ENCODE measurements at places on chromosomes 5 and 9.
A peak's percentile ranks its signal among the peaks of the same experiment; 100 is the strongest.

DNA sequence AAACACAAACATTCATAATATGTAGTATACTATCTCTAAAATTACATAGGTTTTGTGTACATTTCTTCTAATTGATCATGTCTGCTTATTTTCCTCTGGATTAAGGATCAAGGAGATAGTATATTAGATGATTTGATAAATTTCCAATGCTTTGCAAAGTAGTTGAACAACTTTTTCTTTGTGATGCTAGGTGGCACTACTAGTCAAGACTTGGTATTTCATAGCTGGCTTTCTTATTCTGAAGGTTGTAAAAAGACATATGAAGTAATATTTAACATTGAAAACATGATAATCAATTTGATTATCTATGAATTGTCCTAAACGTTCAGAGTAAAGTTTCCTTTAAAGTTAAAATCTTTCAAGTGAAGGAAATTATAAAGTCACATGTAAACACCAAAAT, 106.1 kb upstream of the FGF10 start:
- no peak for DNase-seq

GRCh38 chr9:131125288-131126058, at the start of gene NUP214:
Gene NUP214 (plus strand): TSS chr9:131125586. CDS start chr9:131125705, 119 bp downstream.
- DNase-seq: peak; percentile 98

DNA sequence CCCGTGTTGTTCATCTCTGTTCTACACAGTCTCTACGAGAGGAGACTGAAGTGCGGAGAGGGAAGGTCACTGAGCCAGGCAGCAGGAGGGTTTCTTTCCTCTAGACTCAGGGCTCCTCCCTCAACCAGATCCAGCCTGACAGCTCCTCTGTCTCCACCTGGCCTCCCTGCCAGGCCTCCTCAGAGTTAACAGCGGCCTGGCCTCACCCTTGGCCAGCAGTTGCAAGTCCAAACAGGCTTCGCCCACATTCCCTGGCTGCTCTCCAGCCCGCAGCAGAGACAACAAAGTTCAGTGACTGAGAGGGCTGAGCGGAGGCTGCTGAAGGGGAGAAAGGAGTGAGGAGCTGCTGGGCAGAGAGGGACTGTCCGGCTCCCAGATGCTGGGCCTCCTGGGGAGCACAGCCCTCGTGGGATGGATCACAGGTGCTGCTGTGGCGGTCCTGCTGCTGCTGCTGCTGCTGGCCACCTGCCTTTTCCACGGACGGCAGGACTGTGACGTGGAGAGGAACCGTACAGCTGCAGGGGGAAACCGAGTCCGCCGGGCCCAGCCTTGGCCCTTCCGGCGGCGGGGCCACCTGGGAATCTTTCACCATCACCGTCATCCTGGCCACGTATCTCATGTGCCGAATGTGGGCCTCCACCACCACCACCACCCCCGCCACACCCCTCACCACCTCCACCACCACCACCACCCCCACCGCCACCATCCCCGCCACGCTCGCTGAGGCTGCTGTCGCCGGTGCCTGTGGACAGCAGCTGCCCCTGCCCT, at the start of gene HRCT1:
TSS of gene HRCT1 (plus strand) at position 291 of the 768 bp plus-strand sequence. CDS start at position 377, 86 bp downstream.
- no peak for DNase-seq

- DNase-seq: no peak
Measured at GRCh38 chr9:21432672-21433425, 7.4 kb upstream of the IFNA1 start.

GRCh38 chr5:170788626-170789304, 5.2 kb downstream of the GABRP start:
- DNase-seq: no peak

DNA sequence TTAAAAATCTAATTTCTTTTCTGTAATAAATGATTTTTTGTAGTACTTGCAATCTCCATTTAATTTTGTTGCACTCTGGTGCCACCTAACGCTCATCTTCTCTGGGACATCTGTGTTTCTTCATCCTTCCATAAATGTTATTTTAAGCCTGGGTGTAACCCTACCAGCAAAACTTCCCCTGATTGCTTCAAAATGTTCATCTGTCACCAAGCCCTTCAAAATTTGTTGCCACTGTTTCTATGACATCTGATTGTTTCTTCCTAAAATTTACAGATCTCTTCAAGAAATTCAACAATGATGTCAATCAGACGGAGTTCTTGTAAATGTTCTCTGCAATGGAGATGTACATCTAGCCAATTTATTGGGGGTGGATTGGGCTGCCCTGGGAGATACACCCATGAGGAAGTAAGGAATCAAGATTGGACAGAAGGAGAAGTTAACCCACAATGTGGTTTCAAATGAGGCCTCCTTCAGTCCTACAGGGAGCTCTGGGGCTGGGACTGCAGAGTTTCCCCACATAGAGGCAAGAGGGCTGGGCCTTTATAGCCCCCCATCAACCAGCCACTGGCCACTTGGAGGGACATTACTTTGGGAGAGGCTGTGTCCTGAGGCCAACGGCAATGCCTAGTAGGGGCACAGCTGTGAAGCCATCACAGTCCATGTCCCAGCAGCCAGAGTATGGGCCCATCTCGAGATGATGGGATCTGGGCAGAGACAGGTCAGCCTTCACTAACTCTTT, 23.3 kb downstream of the MCTP1 start:
- DNase-seq: no peak

GRCh38 chr9:22214497-22215031, 205.5 kb upstream of the CDKN2B start:
- no peak for DNase-seq

- DNase-seq: no peak
Measured at GRCh38 chr9:134338394-134339182, 12.3 kb downstream of the RXRA start.

GRCh38 chr5:168438349-168438748, 47.9 kb upstream of the RARS1 start:
- DNase-seq: no peak

DNA sequence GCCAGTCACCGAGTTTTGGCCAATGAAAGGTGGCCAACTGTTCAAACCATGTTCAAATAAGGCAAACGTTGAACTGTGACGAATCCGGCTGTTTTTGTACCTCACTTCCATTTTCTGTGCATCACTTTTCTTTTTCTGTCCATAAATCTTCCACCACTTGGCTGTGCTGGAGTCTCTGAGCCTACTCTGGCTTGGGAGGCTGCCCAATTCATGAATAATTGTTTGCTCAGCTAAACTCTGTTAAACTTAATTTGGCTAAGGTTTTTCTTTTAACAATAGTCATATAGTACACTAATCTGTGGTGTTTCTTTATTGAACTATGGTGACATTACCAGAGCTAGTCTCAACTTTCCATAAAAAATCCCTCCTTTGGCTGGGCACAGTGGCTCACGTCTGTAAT, 11.3 kb downstream of the NIM1K start:
- no peak for DNase-seq

- DNase-seq: no peak
Measured at GRCh38 chr9:86096386-86096785, 3.0 kb downstream of the GOLM1 start.

GRCh38 chr5:159969966-159970365, 39.0 kb upstream of the TTC1 start:
- no peak for DNase-seq

GRCh38 chr9:89364666-89365531, 46.6 kb downstream of the SECISBP2 start:
- DNase-seq: no peak

GRCh38 chr5:43514816-43515677, at the start of gene C5orf34:
Gene C5orf34 (minus strand): TSS chr5:43515148. CDS start chr5:43509339, 5,809 bp downstream.
- DNase-seq: peak; percentile 93

DNA sequence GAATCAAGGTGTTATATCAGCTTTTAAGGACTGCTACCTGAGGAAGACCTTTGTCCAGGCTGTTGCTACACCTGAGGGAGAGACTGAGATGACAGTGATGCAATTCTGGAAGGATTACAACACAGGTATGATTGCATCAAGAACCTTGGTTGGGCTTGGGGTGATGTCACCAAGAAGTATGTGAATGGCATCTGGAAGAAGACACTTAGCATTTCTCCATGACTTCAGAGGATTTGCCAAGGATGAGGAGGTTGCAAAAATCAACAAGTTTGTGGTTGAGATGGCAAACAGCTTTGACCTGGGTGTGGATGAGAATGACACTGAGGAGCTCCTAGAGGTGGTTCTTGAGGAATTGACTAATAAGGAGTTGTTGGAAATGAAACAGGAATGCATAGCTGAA, 67.9 kb upstream of the PANK3 start:
- DNase-seq: no peak

DNA sequence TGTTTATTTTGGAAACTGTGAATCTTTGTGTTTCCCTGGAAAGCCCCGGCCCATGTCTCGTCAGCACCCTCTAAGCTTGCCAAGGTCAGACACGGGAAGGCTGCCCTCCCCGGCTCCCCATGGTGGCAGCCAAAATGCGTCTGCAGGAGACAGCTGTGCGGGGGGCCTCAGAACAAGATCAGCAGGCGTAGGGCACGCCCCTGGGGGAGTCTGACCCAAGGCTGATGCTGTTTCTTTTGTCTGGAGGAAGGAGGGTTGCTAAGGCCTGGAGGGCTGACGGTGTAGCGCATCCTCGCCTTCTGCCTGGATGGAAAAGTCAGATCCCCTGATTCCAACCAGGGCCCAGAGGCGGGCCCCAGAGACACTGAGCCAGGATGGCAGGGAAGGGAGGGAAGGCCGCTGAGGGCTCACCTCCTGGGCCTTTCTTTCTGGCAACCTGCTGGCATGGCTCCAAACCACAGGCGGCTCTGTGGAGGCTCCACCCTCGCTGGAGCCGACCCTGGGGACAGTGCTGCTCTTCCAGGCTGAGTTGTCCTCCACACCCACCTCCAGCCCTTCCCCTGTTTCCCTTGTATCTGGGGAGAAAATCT, 57.2 kb downstream of the OLFM1 start:
- no peak for DNase-seq

- DNase-seq: no peak
Measured at GRCh38 chr5:5658226-5658625, 235.7 kb downstream of the ICE1 start.

GRCh38 chr5:98637116-98637515, 136.3 kb upstream of the RGMB start:
- no peak for DNase-seq

DNA sequence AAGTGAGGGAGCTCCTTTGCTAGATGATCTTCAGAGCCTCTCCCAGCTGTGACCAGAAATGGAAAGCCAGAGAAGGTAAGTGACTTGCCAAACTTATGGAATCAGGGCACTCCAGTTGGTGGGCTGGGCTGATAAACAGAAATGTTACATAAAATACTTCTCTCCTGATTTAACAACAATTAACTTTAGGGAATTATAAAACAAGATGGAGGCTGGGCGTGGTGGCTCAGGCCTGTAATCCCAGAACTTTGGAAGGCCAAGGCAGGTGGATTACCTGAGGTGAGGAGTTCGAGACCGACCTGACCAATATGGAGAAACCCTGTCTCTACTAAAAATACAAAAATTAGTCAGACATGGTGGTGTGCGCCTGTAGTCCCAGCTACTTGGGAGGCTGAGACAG, 899 bp upstream of the MED10 start:
- no peak for DNase-seq

DNA sequence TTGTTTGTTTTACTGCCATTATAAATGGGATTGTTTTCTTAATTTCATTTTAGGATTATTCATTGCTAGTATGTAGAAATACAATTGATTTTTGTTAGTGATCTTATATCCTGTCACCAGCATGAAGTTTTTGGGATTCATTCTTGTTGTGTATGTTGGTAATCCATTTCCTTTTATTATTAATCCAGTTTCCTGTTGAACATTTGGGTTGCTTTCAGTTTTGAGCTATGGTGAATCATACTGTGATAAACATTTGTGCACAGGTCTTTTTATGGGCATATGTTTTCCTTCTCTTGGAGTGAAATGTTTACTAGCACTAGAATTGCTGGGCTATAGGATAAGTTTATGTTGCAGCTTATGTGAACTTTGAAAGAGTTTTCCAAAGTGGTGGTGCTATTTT, 69.6 kb downstream of the MAN2A1 start:
- no peak for DNase-seq

GRCh38 chr9:95077053-95077765, 240.3 kb downstream of the FANCC start:
- no peak for DNase-seq

GRCh38 chr9:20509466-20509865, 112.8 kb downstream of the MLLT3 start:
- no peak for DNase-seq

DNA sequence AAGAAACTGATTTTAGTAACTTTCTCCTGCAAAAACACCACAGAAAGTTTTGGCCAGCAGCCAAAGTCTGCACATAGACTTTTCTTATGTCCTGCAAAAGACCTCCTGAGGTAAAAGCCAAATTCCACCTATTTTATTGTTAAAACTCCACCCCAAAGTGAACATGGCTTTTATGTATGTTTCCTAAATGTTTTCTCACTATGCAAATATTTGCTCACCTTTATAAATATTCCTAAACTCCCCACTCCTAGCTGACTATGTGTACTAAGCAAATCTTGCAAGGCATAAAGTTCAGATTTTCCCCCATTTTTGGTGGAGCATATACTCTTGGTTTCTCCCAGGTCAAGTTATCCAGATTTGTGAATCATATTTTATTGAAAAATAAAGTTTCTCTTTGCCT, 446.2 kb downstream of the DNAH5 start:
- no peak for DNase-seq

DNA sequence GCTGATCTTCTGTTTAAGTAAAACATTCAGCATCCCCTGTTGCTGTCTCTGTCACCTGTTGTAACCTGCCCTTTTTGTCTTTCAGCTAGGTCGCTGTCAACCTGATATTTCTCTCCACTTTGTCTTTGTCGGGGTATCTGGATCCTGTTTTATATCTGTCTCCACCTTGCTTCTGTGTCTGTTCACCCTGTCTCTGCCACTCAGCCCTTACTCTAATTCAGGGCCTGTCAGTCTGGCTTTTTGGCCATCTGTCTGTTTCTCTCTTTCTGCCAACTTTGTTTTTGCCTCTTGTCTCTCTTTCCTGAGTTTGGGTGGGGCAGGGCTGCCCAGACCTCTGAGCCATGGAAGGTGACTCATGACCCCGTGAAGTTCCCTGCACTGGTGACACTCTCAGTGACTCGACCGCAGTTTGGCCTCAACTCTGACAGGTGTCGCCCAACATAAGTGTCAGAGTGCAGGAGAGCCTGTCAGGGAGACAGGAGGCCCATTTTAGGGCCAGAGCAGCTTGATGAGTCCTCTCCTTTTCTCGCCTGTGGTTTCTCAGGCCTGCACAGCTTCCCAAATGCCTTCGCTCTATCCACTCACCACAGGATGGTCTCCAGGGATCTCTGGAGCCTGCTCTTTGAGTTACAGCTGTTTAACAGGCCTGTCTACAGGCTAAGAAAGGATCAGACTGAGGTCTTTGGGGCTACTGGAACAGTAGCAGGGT, 868 bp downstream of the ZBTB43 start:
- DNase-seq: peak; percentile 72

GRCh38 chr5:149883550-149883949, 61.0 kb downstream of the PDE6A start:
- no peak for DNase-seq

GRCh38 chr5:172428224-172429166, 25.8 kb downstream of the SH3PXD2B start:
- no peak for DNase-seq

- no peak for DNase-seq
Measured at GRCh38 chr9:81074221-81074620, 615.1 kb downstream of the TLE1 start.

DNA sequence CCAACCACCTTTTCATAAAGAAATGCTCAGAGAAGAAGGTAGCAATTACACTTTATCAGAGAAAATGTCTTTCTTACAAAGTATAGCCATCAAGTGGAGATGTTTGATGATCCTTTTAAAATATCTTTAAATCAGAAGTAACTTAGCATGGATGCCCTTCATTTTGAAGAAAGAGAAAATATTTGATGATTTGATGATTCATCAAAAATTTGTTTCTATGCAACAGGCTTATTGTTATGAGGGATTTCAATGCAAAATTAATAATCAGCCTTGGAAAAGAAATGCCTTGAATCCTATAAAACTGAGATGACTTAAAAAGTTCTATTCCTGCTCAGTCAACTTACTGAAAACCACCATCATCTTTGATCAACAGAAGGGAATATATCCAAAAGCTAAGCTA, 291.6 kb downstream of the MLLT3 start:
- DNase-seq: no peak
